ENCODE measurements at places on chromosomes 7 and 10.

GRCh38 chr10:1368842-1369171, 312.6 kb downstream of the WDR37 start:
- no peak for DNase-seq

DNA sequence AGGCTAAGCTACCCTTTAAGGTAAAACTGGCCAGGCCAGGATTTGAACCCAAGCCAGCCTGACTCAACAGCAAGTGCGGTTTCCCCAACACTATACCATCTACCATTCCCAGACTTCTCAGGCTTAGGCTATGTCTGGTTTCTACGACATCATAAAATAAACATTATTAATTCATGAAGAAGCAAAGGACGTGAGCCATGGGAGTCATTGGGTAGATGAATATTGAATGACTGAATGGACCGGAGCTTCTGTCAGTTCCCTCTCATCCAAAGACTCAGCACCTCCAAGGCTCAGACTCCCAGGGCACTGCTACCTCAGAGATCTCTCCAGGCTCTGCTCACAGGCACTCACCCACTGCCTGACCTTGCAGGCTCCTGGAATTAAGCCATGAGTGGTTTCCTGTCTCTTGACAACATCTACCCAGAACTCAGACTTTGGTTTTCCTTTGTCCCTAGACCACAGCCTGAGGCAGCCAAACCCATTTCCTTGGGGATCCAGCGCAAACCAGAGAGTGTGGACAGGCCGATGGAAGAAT, 64.6 kb upstream of the STEAP1B start:
- no peak for DNase-seq

- peak; percentile 39 for DNase-seq
These were observed 39.3 kb downstream of the FAS start for GRCh38 chr10:89029785-89030437.

- DNase-seq = no peak
These were observed 50.9 kb downstream of the LSMEM1 start for GRCh38 chr7:112531675-112532074.

GRCh38 chr10:49478819-49479218, 60.1 kb downstream of the ERCC6 start:
- DNase-seq = no peak

- DNase-seq = no peak
These were observed 149.0 kb upstream of the INSYN2A start for GRCh38 chr10:127345231-127345965.

DNA sequence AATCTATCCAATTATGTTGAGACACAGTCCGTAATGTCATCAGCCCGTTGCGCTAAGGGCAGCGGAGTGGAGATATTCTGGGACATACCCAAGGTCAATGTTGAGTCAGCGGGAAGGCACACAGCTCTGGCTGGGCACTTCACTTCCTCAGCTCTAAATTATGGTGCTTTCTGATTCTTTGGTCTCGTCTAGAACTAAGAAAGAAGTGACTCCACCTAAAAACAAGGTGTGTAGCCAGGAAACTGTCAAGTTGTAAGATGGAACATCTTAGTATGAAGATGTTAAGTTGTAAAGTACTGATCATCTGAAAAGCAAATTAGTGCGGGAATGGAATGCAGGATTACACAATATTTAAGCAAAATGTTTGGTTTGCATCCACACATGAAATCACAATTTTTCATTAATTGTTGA, 43.1 kb downstream of the BAIAP2L1 start:
- no peak for DNase-seq
